NCI-H2227 treated with DMSO at 0.1 percent for 48 hours (cell line): ENCODE measurements at places on chromosomes 7 and 10.

GRCh38 chr10:110168601-110169481, 38.6 kb upstream of the MXI1 start:
- no peak for DNase-seq

DNA sequence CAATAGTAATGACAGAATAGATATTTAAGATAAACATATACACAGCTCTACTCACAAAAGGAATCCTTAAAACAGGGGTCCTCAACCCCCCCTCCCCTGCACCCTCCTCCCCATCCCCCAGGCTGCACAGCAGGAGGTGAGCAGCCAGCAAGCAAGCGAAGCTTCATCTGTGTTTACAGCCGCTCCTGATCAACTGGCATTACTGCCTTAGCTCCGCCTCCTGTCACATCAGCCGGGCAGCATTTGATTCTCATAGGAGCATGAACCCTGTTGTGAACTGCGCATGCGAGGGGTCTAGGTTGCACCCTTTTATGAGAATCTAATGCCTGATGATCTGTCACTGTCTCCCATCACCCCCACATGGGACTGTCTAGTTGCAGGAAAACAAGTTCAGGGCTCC, 65.5 kb downstream of the SMURF1 start:
- no peak for DNase-seq

GRCh38 chr10:97074256-97075145, 111.3 kb downstream of the SLIT1 start:
- DNase-seq, result no peak

DNA sequence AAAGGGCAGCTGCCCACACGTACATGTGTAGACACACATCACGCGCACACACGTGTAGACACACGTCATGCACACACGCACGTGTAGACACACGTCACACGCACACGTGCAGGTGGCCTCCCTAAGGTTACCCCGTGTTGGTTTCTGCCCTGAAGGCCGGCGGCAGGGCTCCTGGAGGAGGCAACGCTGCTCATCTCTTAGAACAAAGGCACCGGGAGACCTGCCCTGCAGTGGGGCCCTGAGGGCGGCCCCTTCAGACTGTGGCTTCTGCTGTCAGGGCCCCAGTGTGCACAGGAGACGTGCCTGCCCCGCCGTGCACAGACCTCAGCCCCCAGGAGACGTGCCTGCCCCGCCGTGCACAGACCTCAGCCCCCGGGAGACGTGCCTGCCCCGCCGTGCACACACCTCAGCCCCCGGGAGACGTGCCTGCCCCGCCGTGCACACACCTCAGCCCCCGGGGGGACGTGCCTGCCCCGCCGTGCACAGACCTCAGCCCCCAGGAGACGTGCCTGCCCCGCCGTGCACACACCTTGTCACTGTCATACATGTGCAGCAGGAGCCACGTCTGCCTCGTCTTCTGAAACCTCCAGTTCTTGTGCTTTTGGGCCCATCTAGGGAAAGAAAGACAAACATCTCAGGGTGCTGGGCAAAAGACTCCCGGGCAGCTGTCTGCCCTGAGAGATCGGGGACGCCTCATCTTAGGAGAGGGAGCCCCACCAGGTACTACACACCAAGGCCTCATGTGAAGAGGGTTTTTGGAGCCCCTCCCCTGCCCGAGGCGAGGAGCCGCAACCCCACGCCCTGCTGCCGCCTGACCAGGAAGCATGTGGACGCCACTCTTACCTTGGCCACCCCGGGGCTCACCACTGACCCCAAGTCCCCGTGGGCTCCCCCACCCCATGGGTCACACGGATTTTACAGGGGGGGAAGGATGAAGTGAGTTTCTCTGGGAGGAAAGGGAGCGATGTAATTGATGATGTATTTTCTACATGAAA, 17.3 kb downstream of the CYP2W1 start:
- no peak for DNase-seq

DNA sequence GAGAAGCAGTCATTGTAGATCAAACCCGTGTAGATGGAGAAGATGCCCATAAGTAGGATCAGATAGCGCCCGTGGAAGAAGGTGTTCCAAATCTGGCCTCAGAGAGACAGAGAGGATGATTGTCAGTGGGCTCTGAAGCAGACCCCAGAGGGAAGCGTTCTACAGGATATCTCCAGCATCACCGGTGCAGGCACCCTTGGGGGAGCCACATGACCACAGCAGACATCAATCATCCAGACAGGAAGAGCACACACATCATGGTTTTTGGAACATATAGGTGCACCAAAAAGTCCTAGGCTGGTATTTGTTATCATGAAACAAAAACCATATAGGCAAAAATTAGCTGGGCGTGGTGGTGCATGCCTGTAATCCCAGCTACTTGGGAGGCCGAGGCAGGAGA, 44.0 kb upstream of the SVOPL start:
- DNase-seq, result no peak

DNA sequence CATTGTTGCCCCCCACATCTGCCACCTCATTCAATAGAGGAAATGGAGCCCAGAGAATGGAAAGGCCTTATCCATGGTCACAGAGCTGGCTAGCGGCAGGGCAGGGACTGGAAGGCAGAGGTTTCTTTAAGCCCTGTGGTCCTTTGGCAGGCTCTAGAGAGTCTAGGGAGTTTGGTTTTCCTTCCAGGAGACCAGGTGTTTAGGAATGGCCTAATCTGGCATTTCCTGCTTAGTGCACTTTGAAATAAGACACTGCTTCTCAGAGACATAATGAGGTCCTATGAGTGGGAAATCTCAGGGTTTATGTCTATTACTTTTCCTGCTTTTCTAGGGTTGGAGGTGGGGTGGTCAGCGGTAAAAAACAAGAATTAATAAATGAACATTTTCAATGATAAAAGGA, 6.1 kb downstream of the MARVELD1 start:
- no peak for DNase-seq

- DNase-seq, result no peak
Observed at GRCh38 chr7:113010377-113010776, 76.2 kb downstream of the GPR85 start.

DNA sequence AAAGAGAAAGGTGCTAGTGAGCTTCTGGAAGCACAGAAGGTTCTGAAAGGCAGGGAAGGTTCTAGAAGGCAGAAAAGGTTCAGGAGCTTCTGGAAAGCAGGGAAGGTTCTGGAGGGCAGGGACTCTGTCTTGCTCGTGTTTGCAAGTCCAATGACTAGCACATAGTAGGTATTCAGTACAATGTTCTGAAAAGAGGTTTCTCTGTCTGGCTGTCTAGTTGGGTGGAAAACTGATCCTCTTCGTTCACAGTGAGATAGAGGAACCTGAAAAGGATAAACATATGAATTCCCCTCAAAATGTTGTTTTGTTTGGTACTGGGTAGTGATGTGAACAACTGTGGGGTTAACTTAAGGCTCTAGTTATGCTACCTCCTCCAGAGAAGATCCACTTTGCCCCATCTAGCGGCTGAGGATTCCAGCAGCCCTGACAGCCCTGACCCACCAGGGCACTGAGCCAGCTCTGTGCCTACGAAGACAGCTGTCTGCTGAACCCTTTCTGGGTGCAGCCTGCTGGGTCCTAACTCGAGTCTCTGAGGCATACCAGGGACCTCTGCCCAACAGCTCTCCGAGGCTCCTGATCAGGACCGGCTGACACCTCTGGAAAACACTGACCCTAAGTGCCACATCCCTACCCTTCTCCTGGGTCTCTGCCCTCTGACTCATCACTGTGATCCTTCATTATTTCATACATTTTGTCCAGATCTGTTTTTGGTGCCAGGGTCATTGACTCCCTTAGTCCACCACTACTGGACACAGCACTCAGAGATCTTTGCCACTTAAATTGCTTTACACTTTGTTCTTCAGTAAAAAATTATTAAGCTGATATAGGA, 15.4 kb downstream of the PTPRN2 start:
- no peak for DNase-seq

GRCh38 chr7:69765879-69766278, 167.6 kb downstream of the AUTS2 start:
- DNase-seq, result no peak

GRCh38 chr10:91194497-91195179, 25.8 kb upstream of the PCGF5 start:
- no peak for DNase-seq

GRCh38 chr10:132588301-132589013, 50.9 kb downstream of the INPP5A start:
- DNase-seq, result no peak

DNA sequence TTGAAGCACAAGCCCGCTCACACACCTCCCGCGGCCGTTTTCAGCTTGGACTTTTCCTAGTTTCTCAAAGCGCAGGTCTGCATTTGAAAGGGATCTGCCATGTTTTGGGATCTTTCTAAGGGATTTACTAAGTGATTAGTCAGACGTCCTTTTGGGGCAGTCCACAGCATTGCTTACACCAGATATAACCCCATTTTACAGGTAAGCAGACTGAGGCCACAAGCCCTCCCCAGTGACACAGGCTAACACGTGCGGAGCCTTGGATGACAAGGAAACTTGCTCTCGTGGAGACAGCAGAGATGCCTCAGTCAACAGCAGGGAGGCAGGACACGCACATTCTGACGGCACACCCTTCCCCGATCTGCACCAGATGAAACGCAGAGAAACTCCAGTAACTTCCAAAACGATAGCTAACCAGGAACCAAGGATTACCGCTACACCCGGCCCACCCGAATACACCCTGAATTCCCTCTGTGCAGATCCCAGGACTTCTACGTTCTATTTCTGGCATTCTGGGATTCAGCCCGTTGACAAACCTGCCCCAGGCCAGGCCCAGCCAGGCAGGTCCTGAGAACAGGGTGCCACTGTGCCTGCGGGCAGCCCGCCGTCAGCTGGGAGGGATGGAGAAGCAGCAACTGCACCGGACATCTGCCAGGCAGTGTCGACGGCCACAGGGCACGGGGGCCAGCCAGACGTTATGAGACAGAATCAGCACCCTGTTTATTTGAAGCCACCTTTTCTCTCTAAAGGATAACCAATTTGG, 27.9 kb downstream of the FOXL3 start:
- no peak for DNase-seq

DNA sequence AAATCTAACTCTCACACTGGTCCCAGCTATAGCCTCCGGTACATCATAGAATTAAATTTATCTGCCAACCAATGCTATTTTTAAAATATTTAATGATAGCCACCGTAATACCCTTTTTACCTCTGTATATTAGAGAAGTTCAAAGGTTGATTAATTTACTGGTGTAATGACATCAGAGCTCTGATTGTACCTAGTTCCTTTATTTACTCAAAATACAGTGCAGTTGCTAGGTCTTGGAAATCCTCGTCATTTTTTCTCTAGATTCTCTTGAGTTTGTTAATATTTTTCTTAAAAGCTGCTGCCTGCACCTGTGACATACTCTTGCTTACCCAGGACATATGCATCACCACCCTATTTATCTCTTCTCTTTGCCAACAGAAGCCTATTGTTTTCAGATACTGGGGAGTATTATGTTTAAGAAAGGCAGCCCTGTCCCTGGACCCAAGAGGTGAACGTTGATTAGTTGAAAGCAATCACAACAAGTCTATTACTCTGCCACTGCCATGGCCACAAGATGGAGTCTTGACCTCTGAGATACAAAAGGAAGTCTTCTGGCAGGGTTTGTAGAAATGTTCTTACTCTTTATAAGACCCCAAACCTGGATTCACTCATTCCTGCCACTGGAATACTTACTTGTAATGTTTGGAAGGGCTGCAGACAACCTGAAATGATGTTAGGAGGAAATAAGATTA, 25.6 kb upstream of the TMEM26 start:
- no peak for DNase-seq

GRCh38 chr10:69065406-69066361, 22.2 kb upstream of the SRGN start:
- DNase-seq, result no peak

DNA sequence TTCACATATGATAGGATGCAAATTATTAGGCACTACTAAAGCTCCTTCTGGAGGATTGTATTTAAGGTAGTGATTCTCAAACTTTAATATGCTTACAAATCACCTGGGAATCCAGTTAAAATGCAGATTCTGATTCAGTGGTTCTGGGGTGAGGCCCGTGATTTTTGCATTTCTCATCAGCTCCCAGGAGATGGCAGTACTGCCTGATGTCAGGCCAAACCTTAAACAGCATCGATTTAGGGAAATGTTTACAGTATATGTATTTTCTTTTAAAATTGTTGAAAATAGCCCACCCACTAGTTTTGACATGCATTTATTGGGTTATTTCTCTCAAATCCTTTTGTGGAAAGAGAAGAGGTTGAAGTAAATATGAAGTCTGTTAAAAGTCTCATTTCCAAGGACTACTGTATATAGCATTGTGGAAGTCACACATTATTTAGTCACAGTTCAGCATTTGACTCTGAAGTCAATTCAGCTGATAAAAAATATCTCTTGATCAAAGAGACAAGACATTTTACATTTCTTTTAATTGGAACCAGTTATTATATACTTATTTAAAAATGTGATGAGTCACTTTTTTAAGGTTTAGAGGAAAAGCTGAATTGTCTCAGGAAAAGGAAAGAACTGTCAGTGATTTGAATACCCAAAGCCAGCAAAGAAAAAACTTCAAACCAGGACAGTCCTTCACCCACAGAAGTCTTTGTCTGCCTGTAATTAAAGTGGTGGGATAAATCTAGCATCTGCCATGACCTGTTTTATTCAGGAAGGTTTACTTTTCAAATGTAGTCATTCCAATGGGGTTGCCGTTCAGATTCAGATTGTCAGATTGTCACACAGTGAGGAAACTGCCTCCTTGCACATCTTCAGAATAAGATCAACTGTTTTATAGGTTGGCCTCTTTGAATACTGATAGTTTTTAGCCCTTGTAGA, 21.1 kb upstream of the HBP1 start:
- DNase-seq, result no peak

GRCh38 chr7:81366546-81366945, 403.3 kb downstream of the HGF start:
- no peak for DNase-seq

DNA sequence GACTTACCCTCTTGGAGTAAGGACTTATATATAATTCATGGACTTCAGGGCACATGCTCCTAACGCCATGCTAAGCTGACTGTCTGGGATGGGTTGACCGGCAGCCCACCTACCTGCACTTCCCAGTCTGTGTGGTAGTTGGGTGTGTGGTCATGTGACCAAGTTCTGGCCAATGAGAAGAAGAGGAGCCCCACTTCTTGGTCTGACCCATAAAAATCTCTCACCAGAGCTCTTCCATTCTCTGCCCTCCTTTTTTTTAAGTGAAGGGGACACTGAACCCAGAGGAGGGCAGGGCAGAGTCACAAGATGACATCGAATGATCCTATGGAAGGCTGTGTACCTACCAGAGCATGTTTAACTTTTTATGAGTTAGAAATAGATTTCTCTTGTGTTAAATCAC, 370.1 kb downstream of the FRMD4A start:
- no peak for DNase-seq

GRCh38 chr10:96287392-96288105, 16.2 kb upstream of the BLNK start:
- DNase-seq, result no peak

DNA sequence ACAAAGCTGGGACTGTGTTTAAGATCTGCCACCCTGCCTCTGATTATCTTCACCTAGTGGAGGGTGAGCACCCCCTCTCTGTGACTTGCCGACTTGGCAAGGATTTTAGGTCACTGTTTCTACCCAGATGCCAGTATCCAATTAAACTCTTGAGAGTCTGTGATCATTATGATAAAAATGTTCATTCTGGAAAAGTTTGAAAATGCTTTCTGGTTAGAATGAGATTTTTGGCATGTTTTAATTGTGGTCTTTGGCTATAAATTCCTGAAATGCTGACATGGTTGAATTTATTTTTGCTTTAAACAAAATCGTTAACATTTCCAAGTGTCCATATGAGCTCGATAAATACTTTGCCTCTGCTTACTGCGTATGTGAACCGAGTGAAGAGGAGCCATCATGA, 221.4 kb downstream of the BICC1 start:
- DNase-seq, result no peak
